ENCODE measurements at places on chromosomes 7 and 10.

DNA sequence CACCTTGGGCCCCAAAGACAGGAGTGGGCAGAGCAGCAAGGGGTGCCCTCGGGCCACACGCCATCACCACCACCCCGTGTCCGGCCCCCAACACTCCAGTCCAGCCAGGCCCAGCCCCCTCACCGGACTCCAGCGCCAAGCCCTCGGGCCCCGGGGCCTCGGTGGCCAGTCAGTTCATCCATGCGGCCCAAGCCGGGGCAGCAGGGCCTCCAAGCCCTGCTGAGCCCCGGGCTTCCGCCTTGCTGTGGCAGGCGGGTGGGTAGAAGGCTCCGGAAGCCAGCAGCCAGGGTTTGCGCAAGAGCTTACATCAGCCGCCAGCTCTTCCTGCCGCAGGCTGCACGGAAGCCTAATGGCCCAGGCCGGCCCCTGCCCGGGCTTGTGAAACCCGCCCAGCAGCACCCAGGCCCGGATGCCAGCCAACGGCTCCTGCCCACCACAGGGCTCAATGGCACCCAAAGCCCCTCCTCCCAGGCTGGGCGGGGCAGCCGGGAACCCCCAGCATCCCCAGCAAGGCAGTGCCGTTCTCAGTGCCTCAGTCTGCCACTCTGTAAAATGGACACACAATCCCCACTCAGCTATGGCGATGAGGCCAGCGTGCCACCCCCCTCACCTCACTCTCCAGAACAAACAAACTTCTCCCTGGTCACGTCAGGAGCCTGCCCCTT is 26.5 kb downstream of the TNRC18 start:
- DNase-seq = peak; percentile 99

DNA sequence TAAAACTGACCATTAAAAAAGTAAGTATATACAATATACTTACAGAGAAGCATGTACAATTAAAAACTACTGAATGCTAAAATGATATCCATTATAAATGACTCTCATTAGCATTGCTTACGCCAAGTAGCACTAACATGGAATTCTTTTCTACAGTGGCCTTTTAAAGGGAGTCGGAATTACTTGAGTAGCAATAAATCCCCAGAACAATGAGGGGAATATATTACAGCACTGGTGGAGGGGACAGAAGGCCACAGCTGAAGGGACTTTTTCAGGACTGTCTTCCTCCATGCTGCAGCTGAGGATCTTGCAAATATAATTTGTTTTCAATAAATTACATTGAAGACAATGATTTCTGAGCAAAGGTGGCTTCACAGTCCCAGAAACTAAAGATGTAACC is 97.0 kb downstream of the ALOX5 start:
- DNase-seq = no peak

DNA sequence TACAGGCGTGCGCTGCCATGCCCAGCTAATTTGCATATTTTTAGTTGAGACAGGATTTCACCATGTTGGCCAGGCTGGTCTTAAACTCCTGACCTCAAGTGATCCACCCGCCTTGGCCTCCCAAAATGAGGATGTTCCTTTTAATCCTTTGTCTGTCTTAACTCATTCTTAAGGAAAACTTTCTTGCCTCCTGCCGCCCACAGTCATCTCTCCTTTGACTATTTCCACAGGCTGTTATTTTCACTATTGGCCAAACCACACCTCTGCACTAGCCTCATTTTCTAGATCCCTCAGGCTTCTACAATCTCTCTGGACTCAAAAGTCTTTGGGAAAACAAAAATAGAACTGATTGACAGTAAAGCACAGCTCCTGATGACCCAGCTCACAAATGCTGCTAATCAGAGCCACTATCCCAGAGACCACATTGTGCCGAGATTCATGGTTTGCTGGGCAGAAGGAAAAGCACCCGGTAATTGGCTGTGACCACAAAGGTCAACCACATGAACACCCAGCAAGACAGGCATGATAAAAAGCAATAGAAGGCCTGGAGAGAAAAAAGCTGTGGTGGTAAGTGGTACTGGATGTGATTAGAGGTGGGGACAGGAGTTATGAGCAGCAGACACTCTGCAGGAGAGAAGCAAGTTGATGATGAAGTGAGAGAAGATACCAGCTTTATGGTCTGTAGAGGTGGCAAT is 44.1 kb upstream of the ZNRF2 start:
- DNase-seq = no peak

- peak; percentile 33 for DNase-seq
Measured at GRCh38 chr10:129810-130209, 5.4 kb upstream of the ZMYND11 start.

DNA sequence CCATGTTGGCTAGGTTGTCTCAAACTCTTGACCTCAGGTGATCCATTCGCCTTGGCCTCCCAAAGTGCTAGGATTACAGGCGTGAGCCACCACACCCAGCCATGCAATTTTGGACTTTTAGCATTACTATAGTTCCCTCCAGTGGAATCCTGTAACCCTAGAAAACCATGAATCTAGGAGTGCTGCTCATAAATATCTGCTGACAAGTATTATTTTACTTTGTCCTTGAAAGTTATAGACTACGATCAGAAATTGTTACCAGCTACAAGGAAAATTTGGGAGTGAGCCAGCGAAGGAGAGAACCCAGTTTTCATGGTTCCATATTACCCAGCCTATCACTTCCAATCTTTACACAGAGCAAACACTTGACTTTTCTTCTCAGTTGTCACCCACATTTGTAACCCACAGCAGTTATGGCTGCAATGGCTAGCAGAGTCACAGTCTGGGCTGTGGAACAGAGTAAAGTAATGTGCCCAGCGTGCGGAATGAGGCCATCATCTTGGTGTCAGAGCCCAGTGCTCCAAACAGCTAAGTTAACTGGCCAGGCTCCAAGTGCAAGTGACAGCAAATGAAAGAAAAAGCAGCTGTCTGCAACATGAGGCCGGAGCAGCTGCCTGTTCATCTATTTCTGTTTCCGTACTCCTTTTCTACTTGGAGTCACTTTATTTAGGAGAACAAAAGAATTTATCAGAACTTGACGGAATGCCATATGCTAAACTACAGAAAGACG is 29.9 kb downstream of the ZC3HC1 start:
- no peak for DNase-seq

DNA sequence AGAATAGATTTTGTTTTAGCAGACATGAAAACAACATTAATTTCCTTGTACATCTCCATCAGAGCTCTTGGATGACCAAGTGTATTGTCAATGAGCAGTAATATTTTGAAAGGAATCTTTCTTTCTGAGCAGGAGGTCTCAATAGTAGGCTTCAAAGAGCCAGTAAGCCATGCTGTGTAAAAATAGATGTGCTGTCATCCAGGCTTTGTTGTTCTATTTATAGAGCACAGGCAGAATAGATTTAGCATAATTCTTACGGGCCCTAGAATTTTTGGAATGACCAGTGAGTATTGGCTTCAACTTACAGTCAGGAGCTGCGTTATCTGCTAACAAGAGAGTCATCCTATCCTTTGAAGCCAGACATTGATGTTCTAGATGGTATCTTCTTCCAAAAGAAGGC is 19.0 kb downstream of the MINPP1 start:
- no peak for DNase-seq

DNA sequence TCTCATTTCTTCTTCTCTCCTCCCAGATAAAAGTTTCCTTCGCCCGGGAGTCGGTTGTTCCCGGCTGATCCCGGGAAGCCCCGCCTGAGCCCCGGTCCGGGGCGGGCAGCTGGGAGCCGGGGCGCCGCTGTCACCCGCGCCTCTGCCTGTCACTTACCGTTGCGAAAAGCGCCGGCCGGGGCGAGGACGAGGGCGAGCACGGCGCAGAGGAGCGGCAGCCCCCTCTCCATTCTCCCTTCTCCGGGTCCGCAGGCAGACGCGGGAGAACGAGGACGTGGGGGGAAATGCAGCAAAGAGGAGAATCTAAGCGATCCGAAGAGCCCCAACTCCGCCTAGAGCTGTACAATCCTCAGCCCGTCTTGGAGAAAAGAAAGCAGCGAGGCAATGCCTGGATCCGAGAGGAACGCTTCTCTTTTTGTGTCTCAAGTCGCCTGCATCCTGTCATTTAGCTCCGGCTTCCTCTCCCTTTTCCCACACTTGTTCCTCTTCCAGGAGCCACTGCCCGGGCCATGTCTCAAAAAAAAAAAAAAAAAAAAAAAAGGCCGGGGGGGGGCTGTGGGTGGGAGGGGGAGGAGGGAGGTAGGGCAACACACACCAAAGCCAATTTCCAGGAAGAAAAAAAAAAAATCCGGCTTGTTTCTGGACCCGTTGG is at the start of gene NRP1:
NRP1 (minus strand) TSS at position 515 of the 652 bp plus-strand sequence; CDS start at position 230, 285 bp downstream.
- peak; percentile 52 for DNase-seq

- peak; percentile 71 for DNase-seq
Measured at GRCh38 chr7:104848138-104848990, 165.6 kb upstream of the KMT2E start.

DNA sequence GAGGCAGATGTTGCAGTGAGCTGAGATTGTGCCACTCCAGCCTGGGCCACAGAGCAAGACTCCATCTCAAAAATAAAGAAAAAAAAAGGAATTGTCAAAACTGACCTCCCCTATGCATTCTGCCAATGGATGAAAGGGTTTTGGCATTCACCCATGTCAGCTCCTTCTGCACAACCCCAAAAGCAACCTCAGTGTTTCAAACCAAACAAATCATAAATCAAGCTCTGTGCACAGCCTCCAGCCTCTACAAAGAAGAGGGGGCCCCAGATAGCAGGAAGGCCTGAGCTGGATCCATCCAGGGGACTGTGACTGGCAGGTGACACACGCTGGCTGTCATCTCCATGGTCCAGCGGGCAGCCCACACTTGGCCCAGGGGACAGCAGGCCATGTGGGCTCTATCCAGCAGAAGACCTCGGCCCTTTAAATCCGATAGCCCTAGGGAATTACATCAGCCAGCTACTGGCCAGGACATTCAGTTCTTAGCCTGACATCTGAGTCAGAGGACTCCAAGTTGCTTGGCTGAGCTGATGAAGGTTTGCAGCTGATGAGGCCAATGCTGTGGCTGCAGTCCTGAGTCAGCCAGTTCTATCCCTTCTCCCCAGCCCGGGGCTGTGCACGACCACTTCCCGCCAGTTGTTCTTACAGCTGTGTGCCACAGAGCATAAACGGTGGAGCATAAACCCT is 52.0 kb upstream of the FIGNL1 start:
- DNase-seq = peak; percentile 94

DNA sequence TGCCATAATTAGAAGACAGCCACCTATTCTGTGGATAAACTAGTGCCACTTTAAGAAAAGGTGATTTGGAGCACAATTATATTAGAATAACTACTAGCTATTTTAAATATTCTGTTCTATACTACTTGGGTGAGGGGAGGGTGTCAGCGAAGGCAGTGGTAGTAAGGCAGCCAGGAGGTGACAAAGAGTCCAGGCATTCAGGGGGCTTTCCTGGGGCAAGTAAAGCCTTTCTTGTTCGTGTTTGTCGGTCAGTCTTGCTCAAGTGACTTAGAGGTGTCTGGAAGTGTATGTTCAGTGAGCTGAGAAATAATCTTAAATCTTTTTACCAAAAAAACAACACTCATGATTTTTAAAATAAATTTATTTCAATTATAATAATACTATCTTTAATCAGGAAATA is 34.4 kb downstream of the ADD3 start:
- DNase-seq = no peak

- no peak for DNase-seq
Measured at GRCh38 chr7:30848121-30848855, 63.4 kb upstream of the AQP1 start.

DNA sequence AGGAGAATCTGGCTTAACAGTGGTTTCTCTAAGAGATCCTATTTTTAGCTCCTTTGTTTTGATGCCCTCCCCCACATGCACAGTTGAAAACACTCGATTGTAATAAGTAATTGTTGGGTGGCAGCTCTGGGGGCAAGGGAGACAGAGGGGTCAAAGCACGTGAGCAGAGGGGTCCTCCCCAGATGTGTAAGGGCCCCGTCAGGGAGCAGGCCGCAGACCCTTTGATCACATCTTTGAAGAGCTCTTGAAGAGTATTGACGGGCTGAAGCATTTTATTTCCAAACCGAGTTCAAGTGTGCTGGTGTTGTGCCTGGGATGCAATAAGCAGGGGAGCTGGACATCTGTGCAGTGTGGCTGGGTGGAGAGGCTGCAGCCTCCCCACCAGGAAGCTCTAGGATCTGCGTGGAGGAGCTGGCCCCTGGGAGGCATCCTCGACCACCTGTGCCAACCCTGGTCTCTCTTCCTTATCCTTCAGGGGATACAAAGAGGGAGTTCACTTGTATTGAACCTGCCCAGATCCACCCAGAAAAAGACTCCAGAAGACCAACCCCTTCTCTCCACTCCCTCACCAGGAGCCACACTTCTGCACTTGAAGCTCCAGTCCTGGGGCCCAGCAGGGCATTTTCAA is 473.0 kb upstream of the MGMT start:
- no peak for DNase-seq

DNA sequence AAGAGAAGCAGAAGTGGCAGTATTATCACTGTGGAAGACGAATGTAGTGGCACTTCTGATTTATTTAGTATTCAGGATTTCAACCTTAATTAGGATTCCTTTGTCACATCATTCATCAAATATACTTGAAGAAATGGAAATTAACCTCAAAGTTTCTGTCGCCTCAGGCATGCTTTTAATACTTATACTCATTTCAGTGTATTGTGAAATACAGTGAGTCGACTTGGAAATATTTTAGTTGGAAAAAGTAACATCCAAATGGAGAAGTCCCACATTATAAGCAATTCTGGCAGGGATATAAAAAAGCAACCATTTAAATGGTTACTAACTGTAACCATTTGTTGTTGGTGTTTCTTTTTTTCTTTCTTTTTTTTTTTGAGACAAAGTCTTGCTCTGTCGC is 648.8 kb downstream of the ARL4A start:
- DNase-seq = peak; percentile 23

- peak; percentile 12 for DNase-seq
Measured at GRCh38 chr7:91083855-91084644, 180.2 kb upstream of the FZD1 start.

DNA sequence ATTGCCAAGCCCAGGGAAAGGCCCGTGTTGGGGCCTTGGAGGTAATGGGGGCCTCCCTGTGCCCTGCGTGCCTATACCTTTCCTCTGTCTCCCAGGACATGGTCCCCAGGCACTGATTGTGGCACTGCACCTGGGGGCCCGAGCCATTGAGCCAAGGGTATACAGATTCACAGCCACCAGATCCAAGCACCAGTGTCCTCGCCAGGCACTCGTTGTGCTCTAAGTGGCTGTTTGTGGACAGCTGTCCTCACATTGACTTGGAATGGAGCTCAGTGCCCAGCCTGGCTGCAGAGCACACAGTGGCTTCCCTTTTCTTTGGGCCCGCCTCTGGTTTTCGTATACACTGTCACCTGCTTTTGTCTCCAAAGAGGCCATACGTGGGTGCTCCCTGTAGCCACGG is 72.0 kb upstream of the BTBD16 start:
- DNase-seq = no peak
